ENCODE measurements at places on chromosomes 12 and 14. TPM values are rescaled to one million over a fixed set of nuclear protein-coding genes. Genes with fewer than 3 reads are reported as not detected.

- DNase-seq: no peak
Measured at GRCh38 chr12:29649722-29650121, 134.0 kb downstream of the TMTC1 start.

The PLXNC1 gene
- 4.0 TPM for total RNA-seq

GRCh38 chr12:88617352-88617751 lies 37.1 kb upstream of the KITLG start:
- no peak for DNase-seq

DNA sequence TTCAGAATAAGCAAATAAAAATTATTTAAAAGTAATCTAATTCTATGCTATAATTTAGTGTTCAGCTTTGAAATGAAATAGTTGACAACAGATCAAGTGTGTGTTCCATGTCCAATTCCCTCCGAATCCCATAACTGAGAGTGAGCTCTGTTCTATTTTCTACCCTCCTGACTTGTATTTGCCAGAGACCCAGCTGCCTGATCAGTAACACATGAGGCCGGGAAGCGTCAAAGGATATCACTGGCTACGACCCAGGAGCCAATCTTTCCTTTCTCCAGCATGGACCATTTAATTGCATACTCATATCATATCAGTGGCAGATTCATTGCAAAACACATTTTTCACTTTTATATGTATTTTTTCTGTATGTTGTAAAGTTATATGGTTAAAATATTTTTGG lies 108.8 kb upstream of the TSPAN8 start:
- no peak for DNase-seq

- no peak for DNase-seq
Measured at GRCh38 chr12:112096070-112096469, 12.5 kb downstream of the NAA25 start.

- no peak for DNase-seq
Measured at GRCh38 chr12:233615-233968, 19.6 kb upstream of the SLC6A12 start.

The NCAPD2 gene
- 25.8 TPM for total RNA-seq

DNA sequence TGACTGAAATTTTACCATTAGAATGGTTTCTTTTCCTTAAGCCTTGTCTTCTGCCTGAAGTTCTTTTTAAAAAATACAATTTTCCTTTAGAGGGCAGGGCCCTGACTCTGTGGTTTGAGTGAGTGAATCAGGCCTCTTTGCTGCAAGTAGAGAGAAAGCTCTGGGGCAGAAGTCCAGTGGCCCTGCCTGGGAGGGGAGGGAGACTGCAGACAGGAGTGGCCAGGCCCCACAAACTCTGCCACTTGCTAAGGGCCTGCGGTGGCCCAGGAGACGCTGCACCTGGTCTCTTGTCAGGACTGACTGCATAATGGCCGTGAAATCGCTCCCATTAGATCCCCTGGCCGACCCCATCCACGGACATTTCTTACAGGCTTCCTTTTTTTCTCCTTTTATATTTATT lies 25.5 kb downstream of the TSPAN11 start:
- no peak for DNase-seq

- DNase-seq: no peak
Measured at GRCh38 chr12:754473-754820, 2.1 kb downstream of the WNK1 start.

The VRTN gene
- not detected for total RNA-seq

DNA sequence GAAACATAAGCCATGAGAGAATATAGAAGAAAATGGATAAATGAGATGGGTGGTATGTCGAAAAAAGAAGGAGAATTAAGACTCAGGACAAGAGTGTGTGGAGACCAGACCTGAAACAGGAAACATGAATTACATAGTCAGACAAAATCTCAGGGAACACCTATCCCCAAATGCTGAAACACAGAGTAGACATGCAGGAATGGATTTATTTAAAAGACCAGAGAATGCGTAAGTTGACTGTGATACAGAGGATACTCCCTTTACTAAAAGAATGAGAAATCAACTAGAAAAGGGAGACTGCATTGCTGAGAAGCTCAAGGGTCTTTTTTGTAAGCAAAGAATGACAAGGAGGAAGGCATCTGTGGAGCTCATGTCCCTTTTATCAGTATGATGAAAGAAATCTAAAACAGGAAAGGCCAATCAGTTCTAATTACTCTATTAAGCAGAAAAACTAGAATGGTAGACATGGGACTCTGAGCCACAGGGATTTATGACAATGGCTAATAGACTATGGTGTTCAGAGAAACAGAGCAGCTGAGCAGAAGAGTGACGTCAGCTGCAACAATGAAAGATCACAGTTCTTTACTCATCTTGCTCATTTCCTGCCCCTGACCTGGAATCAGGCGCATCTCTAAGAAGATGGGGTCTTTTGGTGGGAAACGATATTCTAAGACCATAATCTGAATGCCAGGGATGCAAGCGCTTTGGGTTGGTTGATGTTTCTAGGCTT lies 138.9 kb upstream of the DHRS4 start:
- no peak for DNase-seq

DNA sequence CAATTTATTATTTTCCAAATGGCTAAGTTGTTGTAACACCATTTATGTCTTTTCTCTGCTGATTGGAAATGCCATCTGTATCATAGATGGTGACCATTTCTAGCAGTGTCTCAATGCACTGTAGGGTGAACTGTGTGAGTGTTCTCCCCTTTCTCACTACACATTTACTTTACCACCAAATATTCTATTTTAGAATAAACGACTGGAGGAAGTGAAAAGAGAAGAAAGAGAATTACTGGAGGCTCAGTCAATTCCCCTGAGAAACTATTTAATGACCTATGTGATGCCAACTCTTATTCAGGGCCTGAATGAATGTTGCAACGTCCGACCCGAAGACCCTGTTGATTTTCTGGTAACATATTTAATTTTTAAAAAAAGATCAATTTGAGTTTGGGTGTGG lies 15.5 kb upstream of the PAPOLA start:
- no peak for DNase-seq

GRCh38 chr14:98018628-98019027 lies 1221.4 kb downstream of the VRK1 start:
- DNase-seq: no peak

The CLECL1 gene
- not detected for total RNA-seq

DNA sequence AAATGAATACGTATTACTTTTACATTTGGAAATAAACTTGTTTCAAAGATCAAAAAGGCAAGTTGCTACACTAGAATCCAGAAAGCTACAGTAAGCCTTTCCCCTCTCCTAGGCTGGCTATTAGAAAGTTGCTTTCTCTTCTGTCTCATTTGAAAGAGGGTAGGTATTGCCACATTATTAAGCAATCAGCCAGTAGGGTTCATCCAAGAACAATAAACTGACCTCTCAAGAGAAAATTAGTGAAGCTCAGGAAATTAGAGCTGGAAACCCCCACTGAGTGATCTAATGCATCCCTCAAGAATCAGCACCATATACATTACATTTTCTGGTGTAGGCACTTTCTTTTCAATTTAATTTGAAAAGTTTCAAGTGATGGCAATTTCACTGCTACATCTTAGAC lies 4.5 kb upstream of the TMEM233 start:
- no peak for DNase-seq

All from esophagus muscularis mucosa (tissue), 4 donors.